ENCODE measurements at places on chromosomes 11 and 22. TPM values are rescaled to one million over a fixed set of nuclear protein-coding genes. Genes with fewer than 3 reads are reported as not detected.

The TANGO2 gene
- total RNA-seq, result 12.2 TPM

The GPHA2 gene
- not detected for total RNA-seq

The SLC22A12 gene
- total RNA-seq, result not detected

The MB gene
- 7.5 TPM for total RNA-seq

The ANKK1 gene
- total RNA-seq, result not detected

The IGF2 gene
- total RNA-seq, result 2.3 TPM

The OR52H1 gene
- total RNA-seq, result not detected

The KCNJ1 gene
- total RNA-seq, result not detected

The UPK2 gene
- 0.39 TPM for total RNA-seq

The SERPING1 gene
- total RNA-seq, result 0.91 TPM

The FBLN1 gene
- 38.0 TPM for total RNA-seq

The MS4A15 gene
- total RNA-seq, result not detected

The GVQW3 gene
- total RNA-seq, result 1.4 TPM

The GAL3ST3 gene
- not detected for total RNA-seq

The MS4A4A gene
- total RNA-seq, result not detected

The TSGA10IP gene
- total RNA-seq, result not detected

The PARVG gene
- not detected for total RNA-seq

The C11orf86 gene
- total RNA-seq, result 44.1 TPM

The ABCC8 gene
- 9.5 TPM for total RNA-seq

The CACNA1I gene
- total RNA-seq, result 0.06 TPM

The JAML gene
- total RNA-seq, result not detected

The DRICH1 gene
- total RNA-seq, result 0.22 TPM

The RELT gene
- total RNA-seq, result 9.0 TPM

The PDE2A gene
- 2.3 TPM for total RNA-seq

The CDC45 gene
- total RNA-seq, result 24.1 TPM

The DDX25 gene
- total RNA-seq, result not detected

The TEX12 gene
- total RNA-seq, result not detected

The CST6 gene
- total RNA-seq, result not detected

The MN1 gene
- 3.1 TPM for total RNA-seq

The NCR3LG1 gene
- 2.1 TPM for total RNA-seq

The MMP7 gene
- 22.1 TPM for total RNA-seq

The NAP1L4 gene
- total RNA-seq, result 111 TPM

The TSPAN18 gene
- 2.3 TPM for total RNA-seq

The MYH9 gene
- 168 TPM for total RNA-seq

The PYGM gene
- 0.13 TPM for total RNA-seq

The CD6 gene
- 0.08 TPM for total RNA-seq

The SYT9 gene
- total RNA-seq, result 0.11 TPM

The SEZ6L gene
- total RNA-seq, result not detected

The OR5P2 gene
- total RNA-seq, result not detected

The ASCL2 gene
- not detected for total RNA-seq

The TEX54 gene
- total RNA-seq, result not detected

The OR51E2 gene
- total RNA-seq, result not detected

The CYP2D6 gene
- 0.49 TPM for total RNA-seq

The UBQLN3 gene
- not detected for total RNA-seq

The TOM1 gene
- 12.0 TPM for total RNA-seq

The MUC5AC gene
- 1.4 TPM for total RNA-seq

The SNX19 gene
- 12.8 TPM for total RNA-seq

The FAM227A gene
- 0.75 TPM for total RNA-seq

The OR8D1 gene
- not detected for total RNA-seq

The TUBGCP6 gene
- total RNA-seq, result 6.1 TPM

The F2 gene
- total RNA-seq, result 2.2 TPM

The MMP10 gene
- total RNA-seq, result 0.82 TPM

The B4GALNT4 gene
- 15.4 TPM for total RNA-seq

The MTMR3 gene
- 8.1 TPM for total RNA-seq

The BDNF gene
- 8.8 TPM for total RNA-seq

The TXN2 gene
- 71.6 TPM for total RNA-seq
